ENCODE measurements at places on chromosomes 13 and 19.

DNA sequence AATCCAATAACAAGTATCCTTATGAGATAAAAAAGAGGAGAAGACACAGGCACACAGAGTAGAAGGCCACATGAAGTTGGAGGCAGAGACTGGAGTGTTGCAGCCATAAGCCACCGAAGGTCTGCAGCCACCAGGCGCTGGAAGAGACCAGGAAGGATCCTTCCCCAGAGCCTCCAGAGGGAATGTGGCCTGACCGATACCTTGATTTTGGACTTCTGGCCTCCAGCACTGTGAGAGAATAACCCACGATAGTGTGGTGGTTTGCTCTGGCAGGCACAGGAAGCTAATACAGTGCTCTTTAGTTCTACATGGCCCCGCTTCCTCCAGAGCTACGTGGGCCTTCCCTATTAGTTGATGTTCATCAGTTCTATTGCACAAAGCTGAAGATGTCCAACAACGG, 15.3 kb upstream of the SULT2A1 start:
- no peak for DNase-seq

- no peak for DNase-seq
Measured at GRCh38 chr13:44024846-44025195, 145.1 kb downstream of the LACC1 start.

GRCh38 chr19:17235300-17235970, 9.4 kb downstream of the OCEL1 start:
- DNase-seq: peak; percentile 75

- DNase-seq: no peak
Measured at GRCh38 chr13:41956272-41956671, 4.6 kb downstream of the VWA8 start.

DNA sequence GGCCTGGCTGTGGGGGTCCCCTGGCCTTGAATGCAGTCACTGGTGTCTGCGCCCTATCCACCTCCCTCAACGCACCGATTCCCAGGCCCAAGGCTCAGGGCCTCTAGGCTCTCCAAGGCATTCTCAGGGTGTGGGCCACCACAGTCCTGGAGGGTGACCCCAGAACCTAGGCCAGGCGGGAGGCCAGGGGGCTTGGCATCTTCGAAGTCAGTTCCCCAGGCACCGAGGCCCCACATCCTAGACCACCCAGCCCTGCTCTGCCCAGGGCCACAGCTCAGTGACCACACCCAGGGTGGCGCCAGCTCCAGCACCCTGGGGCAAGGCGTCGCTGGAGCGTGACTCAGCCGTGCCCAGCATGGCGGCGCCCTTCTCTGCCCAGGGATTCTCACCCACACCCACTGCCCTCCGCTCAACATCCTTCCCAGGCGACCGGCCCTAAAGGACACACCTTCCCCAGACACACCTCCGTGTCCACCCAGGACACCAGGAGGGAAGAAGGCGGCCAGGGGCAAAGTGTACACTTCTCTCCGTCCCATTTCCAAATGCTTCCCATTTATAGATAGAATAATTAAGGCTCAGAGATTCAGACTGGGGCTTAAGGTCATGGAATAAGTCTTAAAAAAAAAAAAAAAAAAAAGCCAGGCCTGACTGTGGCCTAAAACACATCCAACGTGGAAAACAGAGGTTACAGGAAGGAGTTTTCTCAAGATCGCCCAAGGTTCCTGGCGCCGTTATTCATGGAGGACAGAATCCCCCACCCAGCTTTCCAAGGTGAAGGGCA, 36.4 kb upstream of the NANOS3 start:
- no peak for DNase-seq

DNA sequence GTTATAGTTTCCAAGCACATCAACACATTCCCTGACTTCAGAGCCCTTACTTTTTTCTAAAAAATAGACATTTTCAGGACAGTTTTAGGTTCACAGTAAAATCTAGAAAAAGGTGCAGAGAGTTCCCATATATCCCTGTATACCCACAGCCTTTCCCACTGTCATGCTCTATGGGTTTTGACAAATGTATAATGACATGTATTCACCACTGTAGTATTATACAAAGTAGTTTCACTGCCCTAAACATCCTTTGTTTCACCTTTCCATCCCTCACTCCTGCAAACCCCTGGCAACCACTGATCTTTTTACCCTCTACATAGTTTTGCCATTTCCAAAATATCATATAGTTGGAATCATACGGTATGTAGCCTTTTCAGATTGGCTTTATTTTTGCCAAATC, 15.6 kb downstream of the NAA16 start:
- no peak for DNase-seq

- DNase-seq: no peak
Measured at GRCh38 chr13:46934749-46935148, 37.9 kb upstream of the HTR2A start.

GRCh38 chr19:15639596-15639995, 1.1 kb upstream of the CYP4F3 start:
- peak; percentile 9 for DNase-seq

- DNase-seq: no peak
Measured at GRCh38 chr13:41613471-41613870, 156.1 kb downstream of the RGCC start.

DNA sequence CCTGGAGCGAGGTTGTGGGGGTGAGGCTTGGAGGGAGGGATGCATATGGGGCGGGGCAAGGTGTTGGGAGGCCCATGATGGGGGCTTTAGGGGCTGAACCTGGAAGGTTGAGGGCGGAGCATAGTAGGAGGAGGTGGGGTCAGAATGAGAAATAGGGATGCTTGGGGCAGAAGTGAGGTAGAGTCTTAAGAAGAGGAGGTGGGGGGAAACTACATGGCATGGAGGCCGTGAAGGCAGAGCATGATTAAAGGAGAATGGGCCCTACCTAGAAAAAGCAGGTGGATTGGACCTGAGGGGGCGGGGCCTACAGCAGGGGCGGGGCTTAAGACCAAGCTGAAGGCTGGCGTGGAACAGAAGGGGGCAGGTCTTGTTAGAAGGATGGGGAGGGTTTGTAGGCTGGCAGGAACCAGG, 799 bp downstream of the NR1H2 start:
- DNase-seq: peak; percentile 69

- DNase-seq: no peak
Measured at GRCh38 chr13:36763126-36763722, 55.8 kb upstream of the RFXAP start.

- DNase-seq: no peak
Measured at GRCh38 chr19:38737281-38737865, 6.9 kb downstream of the CAPN12 start.

GRCh38 chr13:44796597-44797490, 192.4 kb downstream of the NUFIP1 start:
- DNase-seq: no peak

DNA sequence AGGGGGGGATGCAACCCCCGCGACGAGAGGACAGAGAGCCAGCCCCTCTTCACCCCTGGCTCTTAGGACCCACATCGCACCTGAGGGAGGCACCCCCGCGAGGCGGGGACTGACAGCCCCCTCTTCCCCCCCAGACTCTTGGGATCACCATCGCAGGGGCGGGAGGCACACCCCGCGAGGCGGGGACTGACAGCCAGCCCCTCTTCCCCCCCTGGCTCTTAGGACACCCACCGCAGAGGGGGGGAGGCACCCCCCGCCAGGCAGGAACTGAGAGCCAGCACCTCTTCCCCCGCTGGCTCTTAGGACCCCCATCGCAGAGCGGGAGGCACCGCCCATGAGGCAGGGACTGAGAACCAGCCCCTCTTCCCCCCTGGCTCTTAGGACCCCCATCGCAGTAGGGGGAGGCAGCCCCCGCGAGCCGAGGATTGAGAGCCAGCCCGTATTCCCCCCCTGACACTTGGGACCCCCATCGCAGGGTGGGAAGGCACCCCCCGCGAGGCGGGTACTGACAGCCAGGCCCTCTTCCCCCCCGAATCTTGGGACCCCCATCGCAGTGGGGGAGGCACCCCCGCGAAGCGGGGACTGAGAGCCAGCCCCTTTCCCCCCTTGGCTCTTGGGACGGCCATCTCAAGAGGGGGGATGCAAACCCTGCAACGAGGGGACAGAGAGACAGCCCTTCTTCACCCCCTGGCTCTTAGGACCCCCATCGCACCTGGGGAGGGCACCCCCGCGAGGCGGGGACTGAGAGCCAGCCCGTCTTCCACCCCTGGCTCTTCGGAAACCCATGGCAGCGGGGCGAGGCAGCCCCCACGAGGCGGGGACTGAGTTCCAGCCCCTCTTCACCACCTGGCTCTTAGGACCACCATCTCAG, 2425.1 kb upstream of the PCDH20 start:
- DNase-seq: no peak

GRCh38 chr19:939922-940321, 14.1 kb downstream of the ARID3A start:
- no peak for DNase-seq

GRCh38 chr13:30907121-30907861, 1.2 kb downstream of the MEDAG start:
- no peak for DNase-seq

GRCh38 chr19:40768869-40769268, 6.5 kb upstream of the MIA start:
- no peak for DNase-seq

DNA sequence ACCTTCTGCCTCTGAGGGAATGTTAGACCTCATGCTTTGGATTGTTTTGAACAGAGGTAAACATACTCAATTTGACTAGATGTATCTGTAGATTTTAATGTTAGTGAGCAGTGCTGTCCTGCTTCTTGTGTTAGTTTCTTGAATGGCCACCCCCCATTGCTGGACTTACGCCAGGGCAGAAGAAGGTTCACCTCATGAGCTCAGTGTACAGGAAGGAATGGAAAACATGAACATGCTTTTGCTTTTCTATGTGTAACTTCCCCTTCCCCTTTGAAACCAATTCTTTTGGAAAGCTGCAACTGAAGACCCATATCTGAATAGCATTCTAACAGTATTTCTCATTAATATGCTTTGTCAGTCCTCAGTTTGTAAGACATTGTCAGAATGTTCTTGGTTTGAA, 32.3 kb downstream of the WASF3 start:
- DNase-seq: no peak

DNA sequence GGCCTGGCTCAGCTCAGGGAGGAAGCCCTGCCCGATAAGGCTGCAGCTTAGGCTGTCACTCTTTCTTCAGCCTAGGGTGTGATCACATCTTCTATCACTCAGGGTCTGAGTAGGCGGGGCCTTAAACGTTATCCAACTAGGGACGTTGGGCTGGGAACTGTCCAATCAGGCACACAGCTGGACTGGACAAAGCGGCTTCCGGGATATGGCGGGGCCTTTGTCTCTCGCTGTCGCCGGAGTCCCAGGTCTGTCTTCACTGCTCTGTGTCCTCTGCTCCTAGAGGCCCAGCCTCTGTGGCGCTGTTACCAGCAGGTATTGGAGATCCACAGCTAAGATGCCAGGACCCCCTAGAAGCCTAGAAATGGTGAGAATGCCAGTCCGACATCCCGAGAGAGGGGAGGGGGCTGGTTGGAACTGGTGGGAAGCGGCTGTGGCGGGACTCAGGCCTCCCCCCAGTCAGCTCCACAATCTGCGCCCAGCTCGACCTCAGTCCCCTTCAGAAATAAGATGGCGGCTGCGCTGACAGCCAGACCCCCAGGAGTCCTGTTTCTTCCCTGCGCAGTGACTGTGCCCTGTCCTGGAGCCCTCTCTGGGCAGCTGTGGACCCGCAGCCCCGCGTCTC, at the start of gene ZNF254:
Gene ZNF254 (plus strand): TSS at position 214 of the 622 bp plus-strand sequence. CDS start 121 bp downstream, at position 335.
- peak; percentile 82 for DNase-seq

DNA sequence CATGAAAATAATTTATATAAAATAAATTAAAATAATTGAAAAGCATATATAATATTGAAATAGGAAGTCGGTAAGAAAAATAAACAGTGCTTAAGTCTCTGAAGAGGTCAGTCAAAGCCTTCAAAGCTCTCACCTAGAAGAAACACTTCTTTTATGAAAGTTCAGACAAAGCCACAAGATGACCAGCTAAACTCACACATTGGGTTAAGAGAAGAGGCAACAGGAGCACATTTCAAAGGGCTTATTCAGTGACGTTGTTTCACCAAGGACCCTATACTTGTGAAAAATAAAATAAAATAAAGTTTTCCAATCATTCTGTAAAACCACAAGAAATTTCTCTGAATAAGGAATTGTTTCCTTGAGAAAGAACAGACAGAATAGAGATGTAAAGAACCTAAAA, 2.5 kb upstream of the ITM2B start:
- no peak for DNase-seq

DNA sequence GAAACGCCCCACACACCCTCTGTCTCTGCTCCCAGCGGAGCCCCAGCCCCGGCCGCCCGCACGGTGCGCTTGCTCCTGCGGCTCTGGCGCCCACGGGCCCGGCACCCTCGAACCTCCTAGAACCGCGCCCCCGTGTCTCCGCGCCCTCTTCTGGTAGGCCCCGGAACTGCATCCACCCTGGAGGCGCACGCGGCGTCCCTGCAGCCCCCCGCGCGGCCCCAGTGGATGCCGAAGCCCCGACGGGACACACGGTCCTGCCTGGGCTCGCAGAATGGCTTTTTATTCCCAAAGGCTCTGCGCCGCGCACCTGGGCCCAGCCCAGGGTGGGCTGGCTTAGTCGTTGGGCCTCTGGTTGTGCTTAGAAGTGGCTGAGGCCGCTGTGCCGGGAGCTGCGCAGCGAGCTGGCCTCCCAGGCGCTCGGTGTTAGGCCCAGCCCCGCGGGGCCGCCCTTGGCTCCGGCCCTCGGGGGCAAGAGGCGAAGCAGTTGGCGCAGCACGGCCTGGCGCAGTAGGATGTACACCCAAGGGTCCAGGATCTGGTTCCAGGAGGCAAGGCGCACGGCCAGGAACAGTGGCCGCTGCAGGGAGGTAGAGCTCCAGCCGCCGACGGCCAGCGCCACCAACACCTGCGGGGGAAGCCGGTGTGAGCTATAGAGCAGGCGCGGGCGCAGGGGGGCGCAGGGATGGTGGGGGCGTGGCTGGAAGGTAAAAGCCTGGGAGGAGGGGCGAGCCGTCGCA, 2.8 kb downstream of the PTGER1 start:
- peak; percentile 93 for DNase-seq

DNA sequence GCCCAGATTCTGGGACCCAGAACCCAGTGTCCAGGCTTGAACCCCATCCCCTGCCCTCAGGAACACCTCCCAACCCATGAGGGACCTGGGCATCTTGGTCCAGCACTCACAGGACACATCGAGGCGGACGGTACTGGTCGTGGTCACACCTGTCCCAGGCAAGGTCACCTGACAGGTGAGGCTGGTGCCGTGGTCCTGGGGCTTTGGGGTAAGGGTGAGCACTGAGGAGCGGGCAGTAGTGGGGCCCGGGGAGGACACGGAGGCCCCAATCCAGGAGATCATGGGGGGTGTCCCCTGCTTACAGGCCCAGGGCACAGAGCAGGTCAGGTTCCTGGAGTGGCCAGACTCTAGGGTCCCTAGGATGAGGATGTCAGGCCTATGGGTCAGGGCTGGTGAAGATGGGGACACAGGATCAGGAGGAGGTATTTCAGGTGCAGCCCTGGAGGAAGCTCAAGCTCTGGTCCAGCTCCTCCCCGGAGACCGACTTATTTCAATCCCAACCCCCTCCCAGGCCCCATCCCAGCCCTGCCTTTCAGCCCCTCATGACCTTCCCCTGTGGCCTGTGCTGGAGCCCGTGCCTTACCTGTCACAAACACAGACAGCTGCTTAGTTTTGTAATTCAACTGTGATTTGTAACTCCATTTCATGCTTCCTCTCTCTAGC, 772 bp downstream of the SIGLEC8 start:
- no peak for DNase-seq
